ENCODE measurements at places on chromosomes 3 and 15.
A peak's percentile ranks its signal among the peaks of the same experiment; 100 is the strongest.

- DNase-seq, result no peak
These were observed 147.2 kb downstream of the FNDC3B start for GRCh38 chr3:172186607-172187006.

DNA sequence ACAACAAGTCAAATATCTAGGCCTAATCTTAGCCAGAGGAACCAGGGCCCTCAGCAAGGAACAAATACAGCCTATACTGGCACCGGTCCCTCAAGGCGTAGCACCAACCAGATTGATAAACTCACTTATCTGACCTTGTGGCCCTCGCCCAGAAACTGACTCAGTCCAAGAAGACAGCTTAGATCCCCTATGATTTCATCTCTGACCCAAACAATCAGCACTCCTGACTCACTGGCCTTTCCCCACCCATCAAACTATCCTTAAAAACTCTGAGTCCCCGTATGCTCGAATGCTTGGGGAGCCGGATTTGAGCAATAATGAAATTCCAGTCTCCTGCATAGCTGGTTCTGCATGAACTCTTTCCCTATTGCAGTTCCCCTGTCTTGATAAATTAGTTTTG lies 1.6 kb upstream of the SORD start:
- no peak for DNase-seq

DNA sequence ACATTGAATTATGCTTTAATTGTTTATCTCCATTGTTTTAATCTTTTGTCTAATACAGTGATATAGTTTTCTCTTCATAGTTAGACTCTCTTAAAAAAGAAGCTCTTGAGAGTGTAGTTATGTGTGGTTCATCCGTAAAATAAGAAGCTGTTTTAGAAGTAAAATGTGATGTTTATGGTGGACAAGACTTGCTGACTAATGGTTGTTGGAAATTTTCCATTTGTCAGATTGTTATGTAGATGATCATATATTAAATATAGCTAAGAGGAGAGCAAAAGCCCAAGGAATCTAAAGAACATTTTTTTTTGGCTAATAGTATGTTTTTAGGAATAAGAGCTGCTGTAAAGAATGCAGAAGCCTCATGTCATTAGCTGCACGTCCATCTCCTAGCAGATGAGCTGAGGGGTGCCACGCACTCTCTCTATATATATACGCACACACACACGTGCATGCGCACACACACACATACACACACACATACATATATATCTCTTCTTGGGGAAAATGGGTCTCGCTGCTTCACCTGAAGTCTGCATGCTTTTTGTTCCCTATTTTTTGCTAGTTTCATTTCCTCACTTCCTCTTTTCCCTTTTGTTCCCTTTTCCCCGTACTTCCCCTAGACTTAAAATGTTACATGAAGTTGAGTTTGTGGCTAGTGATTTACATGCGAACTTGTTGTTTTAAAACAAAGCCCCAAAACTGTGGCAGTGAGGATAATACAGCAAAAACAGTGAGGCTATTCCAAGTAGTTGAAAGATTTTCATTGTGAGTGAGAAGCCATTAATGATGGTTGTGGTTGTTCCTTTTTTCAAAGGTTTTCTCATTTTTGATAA lies 107.8 kb downstream of the MBNL1 start:
- no peak for DNase-seq

- no peak for DNase-seq
These were observed 33.0 kb downstream of the KBTBD8 start for GRCh38 chr3:67030785-67031740.

- no peak for DNase-seq
These were observed 196.3 kb downstream of the EPHA3 start for GRCh38 chr3:89303701-89304100.

- no peak for DNase-seq
These were observed 4.8 kb upstream of the CSK start for GRCh38 chr15:74776821-74777768.

DNA sequence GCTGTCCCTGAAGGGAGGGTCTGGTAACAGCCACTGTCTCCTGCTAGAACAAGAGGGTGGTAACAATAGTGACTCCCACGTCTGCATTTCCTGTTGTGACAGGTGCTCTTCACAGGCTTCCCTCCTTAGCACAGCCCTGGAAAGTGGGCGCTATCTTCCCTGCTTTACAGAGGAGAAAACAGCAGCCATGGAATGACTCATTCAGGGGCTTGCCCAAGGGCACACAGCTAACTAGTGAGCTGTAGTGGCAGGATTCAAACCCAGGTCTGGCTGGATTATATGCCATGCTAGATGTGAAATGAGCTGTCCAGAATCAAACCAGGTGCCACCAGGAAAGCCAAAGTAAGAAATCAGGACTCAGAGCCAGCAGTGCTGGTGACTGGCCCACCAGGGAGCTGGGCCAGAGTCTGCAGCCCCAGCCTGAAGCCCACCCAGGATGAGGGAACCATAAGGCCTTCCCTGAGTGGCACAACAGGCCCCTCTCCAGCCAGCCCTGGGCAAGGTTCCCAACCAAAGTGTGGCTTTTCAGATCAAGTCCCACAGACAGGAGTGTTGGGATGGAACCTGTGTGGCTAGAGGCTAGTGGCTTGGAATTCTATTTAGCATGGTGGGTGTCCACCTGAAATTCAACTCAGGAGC lies 102.4 kb downstream of the ETFA start:
- DNase-seq, result no peak

GRCh38 chr3:128345196-128345595 lies 121.5 kb downstream of the DNAJB8 start:
- DNase-seq, result no peak

DNA sequence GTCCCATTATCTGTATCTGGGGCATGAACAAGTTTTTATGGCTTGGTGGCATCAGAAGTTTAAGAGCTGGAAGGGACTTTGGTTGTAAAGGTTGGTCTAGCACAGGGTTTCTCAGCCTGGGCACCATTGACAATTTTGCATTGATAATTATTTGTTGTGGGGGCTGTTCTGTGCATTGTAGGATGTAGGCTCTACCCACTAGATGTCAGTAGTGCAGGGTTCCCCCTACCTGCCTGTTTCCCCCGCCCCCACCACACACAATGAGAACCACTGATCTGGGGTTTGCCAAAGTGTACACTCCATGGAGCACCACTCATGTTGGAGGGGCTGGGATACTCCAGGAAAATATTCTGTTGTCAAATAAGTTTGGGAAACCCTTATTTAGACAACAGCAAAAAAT lies 42.7 kb downstream of the PLCL2 start:
- no peak for DNase-seq

DNA sequence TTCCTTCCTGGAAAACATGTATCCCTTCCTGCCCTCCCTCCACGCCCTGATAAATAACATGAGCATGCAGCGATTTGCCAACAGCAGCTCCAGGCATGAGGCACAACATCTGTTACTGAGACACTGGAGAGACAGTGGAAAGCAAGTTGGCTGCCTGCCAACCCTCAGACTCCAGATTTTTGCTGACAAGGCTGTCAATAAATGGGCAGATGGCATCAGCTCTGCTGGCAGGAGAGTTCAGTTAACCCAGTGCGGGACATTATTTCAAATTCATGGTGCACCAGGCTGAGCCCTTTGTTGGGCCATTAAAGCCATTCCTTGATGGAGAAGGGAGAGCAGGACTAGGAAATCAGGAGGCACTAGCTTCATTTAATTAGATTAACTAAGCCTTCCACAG lies 293.3 kb downstream of the MEX3B start:
- DNase-seq, result peak; percentile 100

GRCh38 chr3:26712211-26713026 lies 89.8 kb downstream of the LRRC3B start:
- peak; percentile 49 for DNase-seq

GRCh38 chr3:190301591-190301990 lies 20.7 kb downstream of the CLDN1 start:
- DNase-seq, result no peak

- no peak for DNase-seq
These were observed 13.5 kb upstream of the NR2C2 start for GRCh38 chr3:14933820-14934425.

DNA sequence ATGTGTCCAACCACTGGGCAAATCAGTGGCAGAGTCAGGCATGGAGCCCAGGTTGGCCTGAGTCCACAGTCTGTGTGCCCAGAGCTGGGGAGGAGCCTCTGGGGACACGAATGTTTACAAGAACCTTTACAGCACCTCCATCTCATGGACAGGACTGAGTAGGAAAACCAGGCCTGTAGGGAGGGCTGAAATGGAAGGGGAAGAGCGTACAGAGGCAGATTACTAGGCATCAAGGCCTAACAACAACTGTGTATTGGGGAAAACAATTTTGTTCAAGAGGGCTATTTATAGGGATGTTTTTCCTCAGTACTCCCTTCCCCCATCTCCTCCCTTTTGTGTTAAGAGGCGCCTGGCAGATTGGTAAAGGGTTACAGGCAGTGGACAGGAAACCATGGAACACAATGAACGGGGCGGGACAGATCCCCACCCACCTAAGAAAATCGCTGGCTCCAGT lies 15.1 kb upstream of the ARHGAP31 start:
- peak; percentile 23 for DNase-seq

- DNase-seq, result no peak
These were observed 5.2 kb downstream of the SLC49A4 start for GRCh38 chr3:122800031-122800430.

- peak; percentile 18 for DNase-seq
These were observed 62.8 kb upstream of the HERC1 start for GRCh38 chr15:63896336-63897115.

DNA sequence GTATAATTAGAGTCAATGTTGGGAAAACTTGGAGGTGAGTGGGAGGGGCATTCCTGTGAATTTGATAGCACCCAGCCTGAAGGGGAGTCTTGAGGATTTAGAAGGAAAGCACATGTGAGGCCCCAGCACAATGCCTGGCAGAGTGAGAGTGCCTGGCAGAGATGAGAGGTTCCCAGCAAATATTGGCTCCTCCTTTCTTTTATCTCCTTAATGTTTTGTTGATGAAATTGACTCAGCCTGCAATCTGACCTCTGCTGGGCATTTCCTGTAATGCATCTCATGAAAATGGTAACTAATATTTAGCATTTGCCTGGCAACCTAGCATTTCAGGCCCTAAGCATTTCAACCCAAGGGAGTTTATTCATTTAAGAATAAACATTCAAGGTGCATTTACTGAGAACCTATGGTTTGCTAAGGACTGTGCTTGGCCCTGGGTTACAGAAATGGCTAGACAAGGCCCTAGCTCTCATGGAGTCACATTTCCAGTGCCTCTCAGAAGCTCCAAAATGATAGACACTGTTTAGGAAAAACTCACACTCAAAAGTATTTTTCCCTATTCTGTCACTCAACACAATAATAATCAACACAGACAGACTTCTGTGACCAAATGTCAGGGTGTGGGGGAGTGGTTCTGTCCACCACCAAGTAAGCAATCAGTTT lies 19.0 kb downstream of the PDHB start:
- DNase-seq, result peak; percentile 52

DNA sequence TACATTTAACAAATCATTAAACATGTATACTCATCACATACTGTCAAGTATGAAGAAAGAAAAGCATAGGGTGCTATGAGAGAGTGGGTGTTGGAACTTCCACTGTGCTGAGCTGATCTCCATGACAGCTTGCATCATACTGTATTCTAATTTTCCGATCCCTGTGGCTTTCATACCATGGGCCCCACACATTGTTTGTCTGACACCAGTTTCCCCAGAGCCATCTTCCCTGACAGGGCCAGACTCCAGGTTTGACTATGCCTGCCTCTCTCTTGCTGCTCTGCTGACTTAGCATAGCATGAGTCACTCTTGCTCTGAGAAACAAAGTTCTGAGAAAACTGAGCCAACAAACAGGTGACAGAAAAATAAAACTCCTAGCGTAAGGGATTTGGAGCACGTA lies 37.0 kb upstream of the CASR start:
- no peak for DNase-seq

DNA sequence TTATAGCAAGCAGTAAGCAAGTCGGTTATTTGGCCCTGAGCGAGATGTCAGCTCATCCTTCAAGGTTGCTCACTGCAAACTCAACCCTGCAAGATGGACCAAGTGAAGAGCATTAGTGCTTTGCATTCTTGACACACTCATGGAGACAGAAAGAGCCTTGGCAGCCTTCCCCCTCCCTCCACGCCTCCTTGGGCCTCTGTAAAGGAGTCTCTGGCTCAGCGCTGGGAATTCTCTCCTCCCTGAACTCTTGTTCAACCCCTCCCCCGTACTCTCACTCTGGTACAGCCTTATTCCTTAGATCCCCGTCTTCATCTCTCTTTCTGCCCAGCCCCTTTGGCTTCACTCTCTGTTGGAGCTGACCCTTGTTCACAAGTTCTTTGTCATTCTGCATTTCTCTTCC lies 2.2 kb upstream of the CX3CR1 start:
- no peak for DNase-seq

GRCh38 chr3:127714125-127714571 lies 41.4 kb downstream of the ABTB1 start:
- DNase-seq, result no peak

DNA sequence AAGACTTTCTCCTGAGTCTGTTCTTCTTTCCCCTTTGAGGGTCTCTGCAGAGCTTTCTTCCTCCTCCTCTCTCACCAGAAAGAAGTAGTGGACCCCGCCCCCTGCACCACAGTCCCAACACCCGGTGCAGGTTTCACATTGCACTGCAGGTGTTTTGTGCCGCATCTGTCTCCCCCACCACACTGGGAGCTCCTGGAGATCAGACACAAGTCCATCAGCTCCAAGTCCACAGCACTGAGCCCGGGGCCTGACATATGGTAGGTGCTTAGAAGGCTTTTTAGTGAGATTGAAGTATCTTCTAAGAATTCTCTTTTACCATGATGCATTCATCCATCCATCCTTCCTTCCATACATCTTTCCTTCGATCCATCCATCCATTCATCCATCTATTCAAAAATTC lies 9.8 kb downstream of the STRA6 start:
- DNase-seq, result peak; percentile 54

DNA sequence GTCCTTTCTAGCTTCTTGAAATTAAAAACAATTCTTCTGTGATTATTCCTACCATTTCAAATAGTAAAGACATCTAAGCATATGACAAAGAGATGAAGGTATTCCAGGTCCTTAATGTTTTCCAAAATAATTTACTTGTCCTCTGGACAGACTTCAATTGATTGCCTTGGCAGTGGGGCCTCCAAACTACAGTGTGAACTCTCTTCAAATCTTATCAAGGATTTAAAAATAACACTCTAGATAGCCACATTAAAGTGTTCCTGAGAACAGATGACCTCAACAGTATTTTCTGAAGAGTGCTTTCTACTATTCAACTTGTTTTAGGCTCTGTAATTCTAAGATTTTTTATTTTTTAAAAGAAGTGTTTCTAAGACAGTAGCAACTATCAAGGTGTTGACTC lies 7.9 kb upstream of the MLF1 start:
- no peak for DNase-seq

DNA sequence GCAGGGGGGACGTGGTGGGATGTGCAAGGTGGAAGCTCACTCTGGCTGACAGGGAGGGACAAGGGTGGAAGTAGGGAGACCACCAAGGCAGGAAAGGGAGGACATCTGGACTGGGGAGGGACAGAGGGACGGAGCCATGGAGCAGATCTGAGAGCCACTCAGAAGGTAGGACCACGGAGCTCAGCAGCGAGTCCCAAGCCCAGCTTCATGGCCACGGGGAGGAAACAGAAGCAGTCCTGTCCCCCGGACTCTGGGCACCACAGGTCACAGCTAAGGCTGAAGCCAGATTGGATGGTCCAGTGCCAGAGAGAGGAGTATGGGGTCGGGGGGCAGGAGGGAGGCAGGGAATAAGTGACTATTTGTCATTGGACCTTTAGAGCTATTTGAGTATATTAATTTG lies 220.1 kb downstream of the TBC1D2B start:
- DNase-seq, result no peak
